ENCODE measurements at places on chromosomes 3 and 15.
A peak's percentile ranks its signal among the peaks of the same experiment; 100 is the strongest.

DNA sequence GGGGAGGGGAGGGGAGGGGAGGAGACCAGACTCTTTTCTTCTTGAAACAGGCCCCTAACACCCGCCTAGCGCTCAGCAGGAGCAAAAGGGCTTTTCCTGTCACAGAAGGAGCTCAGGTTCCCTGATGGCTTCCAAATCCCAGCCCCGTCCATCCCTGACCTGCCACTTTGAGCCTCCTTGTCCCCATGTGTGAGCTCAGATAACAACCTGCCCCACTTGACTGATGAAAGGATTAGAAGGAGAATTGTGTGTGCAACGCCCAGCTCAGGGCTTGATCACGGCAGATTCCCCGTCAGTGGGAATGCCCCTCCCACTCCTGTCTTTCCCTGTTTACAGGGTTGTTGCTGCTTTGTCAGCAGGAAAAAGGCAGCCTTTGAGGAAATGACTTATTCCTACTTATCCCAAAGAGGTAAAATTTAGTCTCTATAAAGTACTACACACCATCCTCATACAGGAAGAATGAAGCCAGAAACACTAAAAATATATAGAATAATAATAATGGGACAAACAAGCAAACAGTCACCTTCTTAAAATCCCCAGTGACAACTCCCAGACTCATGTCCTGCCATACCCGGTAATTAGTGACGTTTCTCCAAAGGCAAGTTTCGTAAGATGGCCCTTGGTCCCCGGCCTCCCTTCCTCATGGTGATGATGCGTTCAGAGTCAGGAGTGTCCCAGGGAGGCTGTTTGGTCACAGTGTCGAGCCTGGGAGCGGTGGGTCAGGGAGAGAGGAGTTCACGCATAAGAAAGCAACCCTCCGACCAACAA lies 6.1 kb upstream of the LRRC15 start:
- DNase-seq: peak; percentile 25

DNA sequence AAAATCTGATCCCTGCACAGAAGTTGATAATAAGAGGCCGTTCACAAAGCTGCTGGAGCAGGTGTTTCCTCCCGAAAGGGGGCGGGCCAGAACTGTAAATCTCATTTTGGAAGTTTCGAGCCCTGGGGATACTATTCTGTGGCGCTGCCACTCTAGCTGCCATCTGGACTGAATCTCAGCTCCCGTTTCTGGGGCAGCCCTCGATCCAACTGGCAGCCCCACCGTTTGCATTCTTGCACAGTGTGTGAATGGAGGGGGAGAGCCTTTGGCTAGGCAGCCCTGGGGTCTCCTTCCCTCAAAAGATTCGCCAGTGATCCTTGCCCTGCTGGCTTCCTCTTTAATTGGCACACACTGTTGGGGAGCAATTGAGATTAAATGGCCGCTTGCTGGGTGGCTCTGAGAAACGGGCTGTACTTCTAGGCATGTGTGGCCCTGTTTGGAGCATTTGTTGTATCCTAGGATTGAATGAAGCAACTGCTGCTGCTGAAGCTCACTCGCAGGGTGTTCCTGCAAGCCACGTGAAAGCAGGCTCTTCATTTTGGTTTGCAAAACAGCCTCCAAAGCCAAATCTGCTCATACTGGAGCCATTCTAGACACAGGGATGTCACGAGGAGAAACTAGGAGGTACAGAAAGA lies 57.2 kb upstream of the TOPAZ1 start:
- DNase-seq: no peak

GRCh38 chr3:50591196-50591741 lies 20.3 kb downstream of the CISH start:
- DNase-seq: no peak

DNA sequence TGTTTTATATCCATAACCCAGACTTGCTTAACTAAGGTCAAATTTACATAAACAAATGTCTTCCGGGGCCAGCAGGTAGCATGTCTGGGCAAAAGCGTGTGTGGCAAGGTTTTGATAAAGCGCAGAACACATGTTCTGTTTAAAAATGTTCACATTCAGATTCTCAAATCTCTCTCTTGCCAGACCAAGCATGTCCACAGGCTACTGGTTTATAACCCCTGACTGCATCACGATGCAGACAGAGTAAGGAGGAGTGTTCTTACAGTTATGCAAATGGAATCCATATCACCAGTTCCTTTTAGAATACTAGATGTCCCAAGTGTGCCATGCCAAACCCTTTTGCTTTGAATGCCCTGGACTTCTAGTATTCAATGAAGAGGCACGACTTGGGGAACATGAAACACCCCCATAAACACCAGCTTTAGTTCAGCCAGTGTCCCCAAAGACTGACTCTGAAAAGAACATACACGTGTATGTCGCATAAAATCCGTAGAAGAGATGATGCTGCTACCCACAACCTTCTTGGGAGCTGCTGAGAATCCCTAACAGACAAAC lies 412.0 kb downstream of the CNTN4 start:
- DNase-seq: no peak

GRCh38 chr3:135452881-135453280 lies 512.6 kb upstream of the PPP2R3A start:
- DNase-seq: no peak

GRCh38 chr15:32908135-32908801 lies 190.5 kb downstream of the GREM1 start:
- DNase-seq: peak; percentile 70

- no peak for DNase-seq
Observed at GRCh38 chr3:149009732-149010131, 18.4 kb downstream of the GYG1 start.

GRCh38 chr15:68979816-68980215 lies 34.7 kb upstream of the NOX5 start:
- DNase-seq: no peak

GRCh38 chr15:84917452-84917851 lies 33.0 kb downstream of the SLC28A1 start:
- no peak for DNase-seq

- no peak for DNase-seq
Observed at GRCh38 chr3:24299246-24299805, 195.3 kb downstream of the THRB start.

- no peak for DNase-seq
Observed at GRCh38 chr3:122786066-122786465, 7.6 kb downstream of the HSPBAP1 start.

DNA sequence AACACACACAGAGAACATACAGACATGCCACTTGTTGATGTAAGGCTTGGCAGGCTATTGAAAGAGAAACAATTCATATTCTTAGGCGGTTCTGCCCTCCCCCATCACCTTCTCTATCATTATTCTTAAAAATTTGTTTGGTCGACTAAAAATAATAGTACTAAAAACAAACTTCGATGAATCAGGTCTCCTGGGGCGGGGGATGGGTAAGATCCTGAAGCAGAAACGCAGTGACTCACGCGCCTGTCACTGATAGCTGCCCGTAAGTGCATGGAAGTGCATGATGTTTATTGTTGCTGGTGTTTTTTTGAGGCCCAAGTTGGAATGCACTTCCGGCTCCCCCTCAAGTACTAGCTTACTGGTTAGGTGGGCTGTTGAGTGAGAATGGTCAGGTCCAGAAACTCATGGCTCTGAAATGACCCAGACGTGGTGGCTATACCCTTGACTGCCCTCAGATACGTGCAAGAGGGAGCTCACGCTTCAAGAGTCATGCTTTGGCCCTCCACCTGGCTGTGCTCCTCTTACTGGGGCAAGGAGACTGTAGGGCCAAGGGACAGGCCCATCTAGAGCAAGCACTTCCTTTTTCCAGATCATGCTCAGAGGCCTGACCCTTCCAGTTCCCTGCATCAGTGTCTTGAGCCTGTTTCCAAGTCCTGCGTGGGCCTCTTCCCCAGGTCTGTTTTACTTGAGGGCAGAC lies 10.9 kb downstream of the SMAD3 start:
- DNase-seq: peak; percentile 26

GRCh38 chr3:175346573-175347356 lies 487.6 kb downstream of the NAALADL2 start:
- DNase-seq: no peak

GRCh38 chr3:45953536-45953935 lies 10.3 kb downstream of the CXCR6 start:
- no peak for DNase-seq

GRCh38 chr3:70974747-70975146 lies 608.8 kb downstream of the FOXP1 start:
- DNase-seq: peak; percentile 42

GRCh38 chr3:56903231-56903782 lies 101.6 kb upstream of the ARHGEF3 start:
- no peak for DNase-seq

DNA sequence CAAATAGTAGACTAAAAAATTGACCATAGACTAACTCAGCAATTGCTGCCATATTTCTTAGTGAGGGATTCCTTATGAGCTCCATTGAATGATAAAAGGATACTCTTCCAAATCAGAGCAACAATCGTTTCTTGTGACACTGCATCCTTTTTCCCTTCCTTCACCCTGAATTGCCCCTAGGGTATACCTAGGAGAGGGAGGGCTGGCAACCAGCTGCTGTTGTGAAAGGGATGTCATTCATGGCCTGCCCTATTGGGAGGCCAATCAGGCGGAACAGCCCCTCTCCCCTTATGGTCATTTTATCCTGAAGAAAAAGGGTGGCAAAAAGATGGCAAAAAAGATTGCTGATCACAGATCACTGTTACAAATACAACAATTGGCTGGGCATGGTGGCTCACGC lies 26.3 kb downstream of the B3GNT5 start:
- no peak for DNase-seq

DNA sequence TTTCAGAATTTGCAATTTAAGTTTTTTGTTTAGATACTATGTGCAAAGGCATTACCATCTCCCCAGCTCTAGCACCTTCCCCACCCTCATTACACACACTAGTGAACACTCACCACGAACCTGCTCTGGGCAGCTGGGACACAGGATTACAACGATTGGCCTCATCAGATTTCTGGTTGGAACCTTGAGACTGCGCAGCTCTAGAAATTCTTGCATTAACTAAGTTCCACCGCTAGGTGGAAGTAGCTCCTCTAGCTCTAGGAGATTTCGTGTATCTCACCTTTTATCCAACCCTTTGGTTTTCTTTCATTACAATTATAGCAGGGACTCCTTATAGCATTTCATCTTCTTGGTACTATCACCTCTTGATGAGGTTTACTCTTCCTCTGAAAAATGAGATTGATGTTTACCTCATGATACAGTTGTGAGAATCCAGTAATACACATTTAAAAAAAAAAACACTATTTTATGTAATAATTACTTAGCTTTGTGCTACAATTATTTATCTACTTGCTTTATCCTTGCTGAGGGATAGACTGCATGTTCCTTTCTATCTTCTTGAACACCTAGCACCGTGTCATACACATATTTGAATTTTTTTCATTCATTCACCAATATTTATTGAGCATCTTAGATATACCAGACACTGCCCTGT lies 28.7 kb upstream of the PLOD2 start:
- peak; percentile 12 for DNase-seq

- no peak for DNase-seq
Observed at GRCh38 chr3:66956742-66957141, 41.4 kb upstream of the KBTBD8 start.

DNA sequence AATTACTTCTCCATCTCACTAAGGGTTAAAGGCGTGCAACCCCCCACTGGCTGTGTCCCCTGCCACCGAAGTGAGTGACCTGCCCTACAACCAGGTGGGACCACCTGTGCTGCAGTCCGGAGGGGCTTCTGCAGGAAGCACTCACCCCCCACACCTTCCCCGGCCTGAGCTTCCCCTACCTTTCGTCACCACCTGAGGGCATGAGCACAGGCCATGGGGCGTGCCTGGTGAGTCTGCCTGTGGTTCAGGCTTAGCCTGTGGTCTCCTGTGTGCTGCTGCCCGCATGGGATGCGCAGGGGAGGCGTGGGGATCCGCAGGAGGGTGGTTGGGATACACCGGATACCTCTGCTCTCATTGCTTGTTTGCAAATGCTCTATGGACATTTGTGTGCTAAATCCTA lies 46.0 kb downstream of the KLHL25 start:
- DNase-seq: no peak

DNA sequence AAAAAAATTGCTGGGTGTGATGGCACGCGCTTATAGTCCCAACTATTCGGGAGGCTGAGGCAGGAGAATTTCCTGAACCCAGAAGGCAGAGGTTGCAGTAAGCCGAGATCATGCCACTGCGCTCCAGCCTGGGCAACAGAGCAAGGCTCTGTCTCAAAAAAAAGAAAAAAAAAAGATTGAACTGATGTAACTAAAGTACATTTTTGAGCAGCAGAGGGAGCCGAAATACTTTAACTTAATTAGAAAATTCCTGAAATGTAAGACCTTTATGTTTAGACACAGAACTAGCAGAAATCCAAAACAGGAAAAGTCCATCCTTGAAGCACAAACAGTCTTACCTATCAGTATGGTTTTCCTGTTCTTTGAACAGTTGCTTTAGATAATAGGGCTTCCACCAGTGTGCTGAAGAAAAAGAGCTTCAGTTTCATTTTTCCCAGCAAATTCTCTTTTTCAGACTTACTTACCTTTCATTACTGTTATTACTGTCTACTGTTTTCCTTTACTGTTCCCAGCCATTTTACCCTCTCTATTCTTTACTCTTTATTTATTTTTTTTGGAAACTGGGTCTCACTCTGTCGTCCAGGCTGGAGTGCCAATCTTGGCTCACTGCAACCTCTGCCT lies 33.4 kb upstream of the ZNF609 start:
- no peak for DNase-seq

DNA sequence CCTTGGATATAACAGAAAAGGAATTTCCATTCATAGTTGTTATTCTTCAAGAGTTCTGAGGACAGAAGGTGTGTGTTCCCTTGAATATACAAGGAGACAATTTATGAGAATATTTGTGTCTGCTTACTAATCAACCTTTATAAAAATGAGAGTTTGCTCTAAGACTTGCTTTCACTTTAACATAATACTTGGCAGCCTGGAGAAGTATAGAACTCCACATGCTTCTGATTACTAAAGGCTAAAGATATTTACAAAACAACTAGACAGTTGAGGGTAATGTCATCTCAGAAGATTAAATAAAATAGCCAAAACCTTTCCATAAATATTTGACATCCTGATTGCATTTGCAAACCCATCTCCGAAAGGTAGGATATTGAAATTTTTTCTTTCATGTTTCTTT lies 727.1 kb upstream of the NAALADL2 start:
- no peak for DNase-seq

GRCh38 chr3:173745952-173746682 lies 348.6 kb downstream of the NLGN1 start:
- DNase-seq: no peak

DNA sequence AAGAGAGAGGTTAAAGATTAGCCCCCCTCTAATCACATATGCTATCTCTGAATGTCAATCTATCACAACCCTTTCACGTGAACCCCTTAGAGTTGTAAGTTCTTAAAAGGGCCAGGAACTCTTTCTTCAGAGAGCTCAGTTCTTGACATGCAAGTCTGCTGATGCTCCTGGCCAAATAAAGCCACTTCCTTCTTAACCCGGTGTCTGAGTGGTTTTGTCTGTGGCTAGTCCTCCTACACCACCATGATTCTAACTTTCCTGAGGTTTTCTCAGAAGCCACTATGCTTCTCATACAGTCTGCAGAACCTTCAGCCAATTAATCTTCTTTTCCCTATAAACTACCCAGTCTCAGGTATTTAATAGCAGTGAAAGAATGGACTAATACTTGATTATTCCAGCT lies 231.1 kb upstream of the CNTN6 start:
- no peak for DNase-seq

Data from inflammatory macrophage treated with lipopolysaccharide for 1 hour (primary cell).